ENCODE measurements at places on chromosomes 1 and 21.

DNA sequence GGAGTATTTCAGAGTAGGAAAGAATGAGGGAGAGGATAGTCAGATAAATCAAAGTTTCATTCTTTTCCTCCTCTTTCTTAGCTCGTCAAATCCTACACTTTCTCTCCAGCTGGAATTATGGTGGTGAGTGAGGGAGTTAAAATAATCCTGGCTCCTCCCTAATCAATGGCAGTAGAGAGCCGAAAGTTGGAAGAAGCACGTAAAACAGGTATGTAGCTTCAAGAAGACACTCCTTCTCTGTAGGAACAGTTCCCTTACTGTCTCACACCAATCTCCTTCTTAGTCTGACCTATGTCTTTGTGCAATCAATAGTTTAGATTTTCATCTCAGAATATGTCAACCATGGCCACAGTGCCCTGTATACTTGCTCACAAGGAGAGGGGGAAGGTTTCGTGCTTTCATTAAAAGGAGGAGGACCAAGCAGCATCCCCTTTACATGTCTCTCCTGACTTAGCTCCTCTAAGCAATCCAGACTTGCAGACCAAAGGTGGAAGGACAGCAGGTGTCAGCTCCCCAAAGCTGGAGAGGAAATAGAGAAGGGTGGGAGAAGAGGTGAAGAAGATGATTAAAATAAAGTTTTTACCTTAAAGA, 878 bp downstream of the MINDY1 start:
- DNase-seq = no peak

GRCh38 chr1:86551305-86551704, 4.4 kb downstream of the CLCA4 start:
- DNase-seq = no peak

GRCh38 chr1:199979071-199979470, 48.4 kb upstream of the NR5A2 start:
- DNase-seq = no peak

DNA sequence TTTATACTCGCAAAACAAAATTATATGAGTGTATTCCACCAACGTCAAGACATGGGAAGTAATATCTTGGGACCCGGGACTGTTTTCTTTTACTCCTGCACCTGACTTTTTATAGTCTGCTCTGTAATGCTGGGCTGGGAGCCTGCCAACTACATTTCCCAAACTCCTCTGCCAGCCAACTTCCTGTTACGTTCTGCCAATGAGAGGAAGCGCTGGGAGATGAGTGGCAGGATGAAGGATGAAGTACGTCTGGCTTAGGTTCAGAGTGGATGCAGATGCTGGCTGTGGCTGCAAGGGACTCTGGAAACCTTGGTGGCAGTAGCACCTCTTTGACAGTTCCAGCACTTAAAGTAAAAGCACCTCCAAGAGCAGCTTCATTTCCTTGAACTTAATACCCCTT, 59.6 kb downstream of the USP24 start:
- no peak for DNase-seq

DNA sequence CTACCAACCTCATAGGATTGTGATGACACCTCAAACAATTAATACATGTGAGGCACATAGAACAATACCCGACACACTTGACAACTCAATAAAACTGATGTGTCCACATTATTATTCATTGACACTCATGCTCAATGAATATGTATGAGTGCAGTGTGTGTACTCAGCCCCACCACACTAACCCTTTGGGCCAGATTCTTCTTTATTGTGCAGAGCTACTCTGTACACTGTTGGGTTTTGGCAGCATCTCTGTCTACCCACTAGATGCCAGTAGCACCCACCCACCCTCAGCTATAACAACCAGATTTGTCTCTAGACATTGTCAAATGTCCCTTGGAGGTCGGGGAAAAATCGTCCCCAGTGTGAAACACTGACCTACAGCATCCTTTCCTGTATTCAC, 10.1 kb downstream of the CASP9 start:
- no peak for DNase-seq

- DNase-seq = no peak
Observed at GRCh38 chr1:5751833-5752745, 240.1 kb downstream of the NPHP4 start.
